ENCODE measurements at places on chromosomes 11 and 22.

DNA sequence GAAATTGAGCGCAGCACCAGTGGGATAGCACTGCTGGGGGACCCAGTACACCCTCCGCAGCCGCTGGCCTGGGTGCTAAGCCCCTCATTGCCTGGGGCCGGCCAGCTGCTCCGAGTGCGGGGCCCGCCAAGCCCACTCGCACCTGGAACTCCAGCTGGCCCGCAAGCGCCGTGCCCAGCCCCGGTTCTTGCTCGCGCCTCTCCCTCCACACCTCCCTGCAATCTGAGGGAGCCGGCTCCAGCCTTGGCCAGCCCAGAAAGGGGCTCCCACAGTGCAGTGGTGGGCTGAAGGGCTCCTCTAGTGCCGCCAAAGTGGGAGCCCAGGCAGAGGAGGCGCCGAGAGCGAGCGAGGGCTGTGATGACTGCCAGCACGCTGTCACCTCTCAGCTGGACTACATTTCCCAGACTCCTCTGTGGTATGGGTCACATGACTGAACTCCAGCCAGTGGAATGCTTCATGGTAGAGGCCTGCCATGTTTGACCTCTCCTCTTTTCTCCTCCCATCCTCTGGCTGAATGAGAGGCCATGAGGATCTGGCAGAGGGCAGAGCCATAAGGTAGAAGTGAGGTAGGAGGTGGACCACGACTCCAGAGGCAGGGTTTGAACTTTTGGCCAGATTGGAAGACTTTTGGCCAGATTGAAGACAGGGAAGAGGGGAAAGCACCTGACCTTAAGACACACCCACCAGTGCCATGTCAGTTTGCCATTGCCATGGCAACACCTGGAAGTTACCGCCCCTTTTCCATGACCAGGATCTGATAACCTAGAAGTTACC lies 6.2 kb downstream of the MRGPRD start:
- DNase-seq, result no peak
- H3K36me3 ChIP-seq, result no peaks in the 10 kb centered on the region
- no peak overlapping the region for H3K4me3 ChIP-seq
- H3K4me1 ChIP-seq, result peaks cover 5% of the 10 kb centered on the region
- no peak overlapping the region for H3K27ac ChIP-seq

DNA sequence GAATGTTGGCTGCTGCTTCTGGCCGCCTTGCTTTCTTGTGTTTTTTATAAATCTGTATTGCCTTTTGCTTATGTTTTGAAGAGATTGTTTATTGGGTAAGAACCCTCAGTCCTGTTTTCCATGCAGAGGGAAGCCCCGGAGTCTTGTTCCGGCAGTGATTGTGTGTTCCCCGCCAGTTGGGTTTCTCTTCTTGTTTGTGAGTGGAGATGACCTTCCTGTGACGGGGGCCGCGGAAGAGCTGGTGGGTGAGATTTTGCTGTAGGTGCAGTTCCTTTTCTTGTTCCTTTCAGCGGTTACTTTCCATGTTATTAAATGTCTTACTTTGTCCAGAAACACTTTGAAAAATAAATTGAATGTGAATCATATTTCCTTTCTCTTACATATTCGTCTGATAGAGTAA lies 8.3 kb downstream of the TBC1D22A start:
- no peaks in the 10 kb centered on the region for H3K27me3 ChIP-seq
- H3K4me1 ChIP-seq, result peaks cover 6% of the 10 kb centered on the region
- H3K27ac ChIP-seq, result peak overlapping the region; percentile 11

DNA sequence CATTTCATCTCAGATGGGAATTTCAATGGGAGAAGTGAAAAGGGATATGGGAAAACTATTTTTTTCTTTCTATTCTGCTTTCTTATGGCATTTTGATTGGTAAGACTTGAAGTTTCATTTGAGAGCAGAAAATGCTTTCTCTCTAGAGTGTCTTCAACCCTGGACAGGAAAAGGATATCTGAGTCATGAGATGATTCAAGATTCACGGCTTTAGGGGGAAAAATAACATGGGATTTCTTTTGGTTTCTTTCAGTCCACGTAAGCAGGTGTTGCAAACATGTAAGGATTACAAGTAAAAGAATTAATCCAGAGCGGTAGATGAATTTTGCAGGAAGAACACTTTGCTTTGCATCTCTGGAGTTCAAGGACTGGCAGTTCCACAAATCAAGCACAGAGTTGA lies 1001.0 kb upstream of the TENM4 start:
- H3K36me3 ChIP-seq, result no peaks in the 10 kb centered on the region
- H3K27ac ChIP-seq, result no peak overlapping the region
- H3K27me3 ChIP-seq, result no peaks in the 10 kb centered on the region
- no peaks in the 10 kb centered on the region for H3K4me1 ChIP-seq
- DNase-seq, result no peak
- no peak overlapping the region for H3K4me3 ChIP-seq

- H3K27ac ChIP-seq, result no peak overlapping the region
- H3K4me1 ChIP-seq, result peaks cover 16% of the 10 kb centered on the region
- no peaks in the 10 kb centered on the region for H3K36me3 ChIP-seq
Measured at GRCh38 chr11:61023966-61024295, 52.5 kb downstream of the CD6 start.

DNA sequence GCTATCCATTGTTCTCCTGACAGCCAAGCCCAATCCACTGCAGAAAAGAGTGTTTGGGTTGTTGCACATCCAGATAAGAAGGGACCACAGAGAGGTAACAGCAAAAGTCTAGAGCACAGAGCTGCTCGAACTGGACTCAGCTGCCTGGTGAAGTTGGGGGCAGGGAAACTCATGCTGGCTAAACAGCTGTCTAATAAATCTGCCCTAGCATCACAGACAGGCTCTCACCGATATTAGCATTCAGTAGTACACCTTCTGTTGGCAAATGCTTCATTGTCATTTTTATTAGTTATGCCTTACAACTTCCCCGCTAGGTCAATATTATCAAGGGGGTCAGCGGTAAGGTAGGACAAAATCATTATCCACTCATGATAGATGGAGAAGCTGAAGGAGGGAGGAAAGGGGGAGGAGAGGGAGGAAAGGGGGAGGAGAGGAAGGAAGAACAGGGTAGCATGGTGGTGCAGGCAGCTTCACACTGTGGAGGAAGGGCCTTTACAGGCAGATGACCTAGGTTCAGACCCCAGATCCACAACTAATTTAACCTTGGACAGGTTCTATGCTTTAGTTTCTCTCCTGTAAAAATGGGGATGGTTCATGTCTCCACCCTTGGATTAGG lies 102.7 kb downstream of the LARGE1 start:
- no peak for DNase-seq
- peaks cover 24% of the 10 kb centered on the region for H3K4me1 ChIP-seq
- H3K27me3 ChIP-seq, result no peaks in the 10 kb centered on the region
- H3K36me3 ChIP-seq, result peaks cover 32% of the 10 kb centered on the region
- H3K27ac ChIP-seq, result no peak overlapping the region

GRCh38 chr11:131311776-131312514 lies 58.5 kb upstream of the NTM start:
- H3K27me3 ChIP-seq, result peaks cover 15% of the 10 kb centered on the region
- no peak for DNase-seq
- peaks cover 6% of the 10 kb centered on the region for H3K4me1 ChIP-seq
- no peak overlapping the region for H3K4me3 ChIP-seq
- no peak overlapping the region for H3K27ac ChIP-seq
- H3K36me3 ChIP-seq, result no peaks in the 10 kb centered on the region

DNA sequence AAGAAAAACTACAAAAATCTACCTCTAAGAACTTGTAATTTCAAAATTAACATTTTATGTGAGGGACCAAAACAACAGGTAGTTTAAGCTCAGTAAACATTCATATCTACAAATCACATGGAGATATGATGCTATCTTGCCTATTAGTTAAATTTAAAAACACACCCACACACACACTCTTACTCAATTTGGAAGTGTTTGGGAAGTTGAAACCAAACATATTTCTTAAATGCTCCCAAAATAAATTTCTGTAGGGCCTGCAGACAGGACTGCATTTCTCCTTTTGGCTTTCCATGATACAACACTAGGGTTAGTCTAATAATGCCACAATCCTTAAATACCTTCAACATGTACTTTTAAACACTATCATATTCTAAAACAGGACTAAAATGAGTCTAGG lies 7.0 kb downstream of the PITPNB start:
- H3K4me3 ChIP-seq, result no peak overlapping the region
- H3K27ac ChIP-seq, result no peak overlapping the region
- no peak for DNase-seq
- H3K36me3 ChIP-seq, result peaks cover 12% of the 10 kb centered on the region
- peaks cover 23% of the 10 kb centered on the region for H3K4me1 ChIP-seq
- no peaks in the 10 kb centered on the region for H3K27me3 ChIP-seq

DNA sequence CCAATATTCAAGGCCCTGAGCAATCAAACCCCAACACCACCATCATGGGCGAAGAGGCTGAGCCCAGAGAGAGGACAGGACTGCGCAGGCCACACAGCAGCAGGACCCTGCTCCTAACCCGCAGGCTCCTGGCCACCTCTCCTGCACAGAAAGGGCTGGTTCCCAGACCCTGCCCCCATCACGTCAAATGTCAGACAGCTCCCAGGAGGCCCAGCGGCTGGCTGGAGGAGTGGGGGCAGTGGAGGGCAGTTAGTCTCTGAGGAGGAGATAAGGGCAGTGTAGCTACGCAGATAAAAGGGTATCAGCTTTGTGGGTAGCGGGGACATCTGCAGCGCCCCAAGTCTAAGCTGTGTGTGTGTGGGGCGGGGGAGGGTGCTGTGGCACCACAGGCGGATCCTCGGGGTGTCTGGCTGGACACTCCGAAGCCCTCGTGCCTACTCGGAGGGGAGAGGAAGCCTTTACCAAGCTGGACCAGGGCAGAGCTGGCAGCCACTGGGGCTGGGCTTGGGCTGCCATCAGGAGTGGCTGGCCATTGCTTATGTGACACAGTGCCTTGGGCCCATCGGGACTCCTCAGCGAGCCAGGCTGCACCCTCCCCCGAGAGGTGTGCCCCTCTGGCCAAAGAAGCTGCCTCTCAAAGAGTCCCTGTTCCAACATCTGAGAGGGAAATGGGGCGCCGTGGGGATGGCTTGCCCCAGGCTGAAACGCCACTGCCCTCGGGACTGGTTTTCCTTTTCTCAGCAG lies 21.5 kb downstream of the FADS3 start:
- peaks cover 11% of the 10 kb centered on the region for H3K4me1 ChIP-seq
- H3K36me3 ChIP-seq, result peaks cover 6% of the 10 kb centered on the region
- H3K4me3 ChIP-seq, result no peak overlapping the region
- no peak for DNase-seq

GRCh38 chr22:44855855-44856254 lies 103.5 kb downstream of the ARHGAP8 start:
- H3K4me3 ChIP-seq, result no peak overlapping the region
- H3K27ac ChIP-seq, result no peak overlapping the region
- no peak for DNase-seq
- H3K27me3 ChIP-seq, result no peaks in the 10 kb centered on the region
- no peaks in the 10 kb centered on the region for H3K4me1 ChIP-seq
- H3K36me3 ChIP-seq, result peaks cover 23% of the 10 kb centered on the region

- H3K4me1 ChIP-seq, result peaks cover 2% of the 10 kb centered on the region
Measured at GRCh38 chr11:7030836-7031235, 10.6 kb downstream of the NLRP14 start.

DNA sequence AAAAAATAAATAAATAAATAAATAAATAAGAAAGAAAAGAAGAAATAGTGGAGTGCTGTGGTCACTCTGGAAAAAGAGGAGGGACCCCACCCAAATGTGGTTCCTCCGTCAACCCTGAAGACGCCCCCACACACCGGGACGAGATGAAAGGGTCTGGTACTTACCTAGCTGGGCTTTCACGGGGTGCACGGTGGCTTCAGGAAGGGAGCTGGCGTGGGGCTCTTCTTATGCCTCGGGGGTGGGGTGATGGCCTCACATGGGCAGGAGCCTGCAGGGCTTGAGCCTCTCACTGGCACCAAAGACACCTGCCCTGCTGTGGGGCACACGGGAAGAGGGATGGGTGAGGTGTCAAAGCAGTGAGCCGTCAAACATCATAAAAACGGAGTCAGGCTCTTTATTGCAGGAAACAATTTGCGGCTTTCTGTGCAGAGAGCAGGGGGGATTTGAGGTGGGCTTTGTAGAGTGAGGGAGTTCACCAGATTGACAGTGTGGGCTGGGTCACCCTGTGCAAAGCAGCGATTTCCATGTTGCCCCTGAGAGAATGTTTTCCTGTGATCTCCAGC lies 28.0 kb upstream of the KRTAP5-6 start:
- H3K27ac ChIP-seq, result no peak overlapping the region
- H3K4me3 ChIP-seq, result no peak overlapping the region
- H3K27me3 ChIP-seq, result no peaks in the 10 kb centered on the region
- H3K4me1 ChIP-seq, result peaks cover 33% of the 10 kb centered on the region

DNA sequence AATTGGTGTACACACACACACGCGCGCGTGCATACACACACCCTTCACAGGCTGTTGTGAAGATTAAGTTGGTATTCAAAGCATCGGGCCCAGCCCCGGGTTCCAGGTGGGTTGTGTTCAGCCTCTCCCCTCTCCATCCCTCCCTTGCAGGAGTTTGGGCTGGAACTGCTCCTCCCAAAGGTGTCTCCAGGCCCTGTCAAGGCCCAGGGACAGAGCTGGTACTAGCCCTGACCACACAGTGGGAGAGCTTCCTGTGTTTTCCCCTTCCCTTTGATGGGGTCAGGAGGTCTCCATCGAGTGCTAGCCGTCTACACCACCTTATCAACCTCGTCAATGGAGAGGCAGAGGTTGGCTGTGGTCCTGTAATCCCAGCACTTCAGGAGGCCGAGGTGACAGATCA lies 36.5 kb upstream of the CSNK1E start:
- no peak overlapping the region for H3K4me3 ChIP-seq
- DNase-seq, result no peak
- peaks cover 1% of the 10 kb centered on the region for H3K36me3 ChIP-seq
- H3K27me3 ChIP-seq, result no peaks in the 10 kb centered on the region
- H3K27ac ChIP-seq, result no peak overlapping the region

DNA sequence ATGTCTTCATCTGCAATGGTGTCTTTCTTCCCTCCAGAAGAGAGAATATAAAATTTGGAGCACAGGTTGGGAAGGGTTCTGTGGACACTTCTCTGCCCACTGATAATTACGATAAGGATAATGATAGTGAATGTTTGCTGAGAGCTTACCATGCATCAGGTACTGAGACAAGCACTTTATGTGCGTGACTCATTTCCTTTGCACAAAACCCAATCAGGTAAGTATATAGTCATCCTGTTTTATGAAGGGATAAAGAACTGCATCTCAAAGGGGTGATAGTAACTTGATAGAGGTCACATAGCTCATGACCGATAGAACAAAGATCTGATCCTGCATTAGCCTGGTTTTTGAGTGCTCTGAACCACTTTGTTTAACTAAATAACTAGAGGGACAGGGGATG lies 9.4 kb downstream of the DRD2 start:
- peaks cover 46% of the 10 kb centered on the region for H3K27me3 ChIP-seq
- no peaks in the 10 kb centered on the region for H3K4me1 ChIP-seq
- no peaks in the 10 kb centered on the region for H3K36me3 ChIP-seq
- H3K27ac ChIP-seq, result no peak overlapping the region
- DNase-seq, result no peak

GRCh38 chr11:47325271-47326041 lies 27.0 kb downstream of the MYBPC3 start:
- no peak overlapping the region for H3K4me3 ChIP-seq
- H3K36me3 ChIP-seq, result peaks cover 9% of the 10 kb centered on the region
- H3K4me1 ChIP-seq, result no peaks in the 10 kb centered on the region
- no peak for DNase-seq

DNA sequence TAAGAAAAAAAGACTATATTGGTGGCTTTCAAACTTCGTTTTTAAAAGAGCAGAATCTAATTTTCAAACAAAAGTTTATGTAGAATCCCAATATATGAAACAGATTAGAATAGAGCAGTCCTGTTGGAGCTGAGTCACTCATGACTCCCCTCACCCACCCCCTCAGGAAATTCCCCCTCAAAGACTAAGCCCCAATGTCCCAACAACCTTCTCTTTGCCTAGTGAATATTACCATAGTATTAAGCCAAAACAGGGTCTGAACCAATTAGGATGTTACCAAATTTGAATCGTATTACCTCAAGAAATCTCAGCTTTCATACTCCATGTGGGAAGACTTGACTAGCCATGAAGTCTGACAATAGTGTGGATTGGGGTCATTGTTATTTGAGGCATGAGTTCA lies 7.8 kb upstream of the PIWIL4 start:
- H3K4me1 ChIP-seq, result peaks cover 10% of the 10 kb centered on the region
- H3K36me3 ChIP-seq, result no peaks in the 10 kb centered on the region
- no peak overlapping the region for H3K27ac ChIP-seq
- DNase-seq, result no peak

Data from progenitor cell of endocrine pancreas (in vitro differentiated cells).